ENCODE measurements at places on chromosomes 11 and 22. TPM values are rescaled to one million over a fixed set of nuclear protein-coding genes. Genes with fewer than 3 reads are reported as not detected.

GRCh38 chr11:67648140-67648795 lies 2.3 kb downstream of the ACY3 start:
- no peak for DNase-seq

GRCh38 chr11:33867996-33868646 lies 23.8 kb downstream of the LMO2 start:
- no peak for DNase-seq

DNA sequence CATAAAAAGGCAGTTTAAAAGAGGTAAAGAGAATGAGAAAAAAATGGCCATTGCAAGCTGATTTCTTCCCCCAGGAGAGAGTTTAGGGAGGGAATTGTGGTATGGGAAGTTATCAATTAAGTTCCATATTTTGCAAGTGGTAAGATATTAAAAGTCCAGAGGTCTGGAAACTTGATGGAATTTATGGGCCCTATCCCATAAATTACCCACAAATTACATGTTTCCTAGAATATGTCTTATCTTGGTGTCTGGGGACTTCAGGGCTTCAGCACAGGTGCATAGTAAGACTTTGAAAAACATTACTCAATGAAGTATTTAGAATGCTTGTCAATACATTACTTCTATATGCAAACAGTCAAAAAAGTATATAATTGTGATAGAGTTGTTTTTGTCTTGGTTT lies 614.9 kb upstream of the LRRC4C start:
- DNase-seq = no peak

DNA sequence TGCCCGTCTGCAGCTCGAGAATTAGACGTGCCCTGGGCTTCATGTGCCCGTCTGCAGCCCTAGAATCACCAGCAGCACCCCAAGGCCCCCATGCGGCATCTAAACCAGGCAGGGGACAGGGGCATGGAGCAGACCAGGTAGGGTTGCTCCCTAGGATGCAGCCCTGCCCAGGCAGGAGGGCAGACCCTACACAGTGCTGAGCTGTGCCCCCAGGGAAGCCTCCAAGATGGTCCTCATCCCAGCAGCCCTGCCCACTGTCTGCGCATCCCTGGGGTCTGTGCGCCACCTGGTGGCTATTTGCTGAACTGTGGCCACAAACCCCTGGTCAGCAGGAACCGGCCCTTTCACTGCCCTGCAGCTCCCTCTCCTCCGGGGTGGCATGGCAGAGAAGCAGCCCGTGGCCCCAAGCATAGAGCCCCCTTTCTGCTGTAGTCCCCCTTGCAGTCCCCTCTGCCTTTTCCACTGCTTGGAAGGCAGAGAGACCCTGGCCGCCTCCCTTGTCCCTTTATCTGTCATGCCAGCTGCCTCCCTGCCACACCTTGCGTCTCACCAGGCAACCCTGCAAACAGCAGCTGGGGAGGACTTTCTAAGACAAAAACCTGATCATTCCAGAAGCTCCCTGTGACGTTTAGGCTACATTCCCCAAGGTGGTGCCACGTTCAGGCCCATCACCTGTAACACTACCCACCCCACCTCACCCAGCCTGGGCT lies 86.6 kb downstream of the KCNQ1 start:
- DNase-seq = no peak

- DNase-seq = no peak
These were observed 43.8 kb upstream of the KCNQ1OT1 start for GRCh38 chr11:2743427-2744110.

DNA sequence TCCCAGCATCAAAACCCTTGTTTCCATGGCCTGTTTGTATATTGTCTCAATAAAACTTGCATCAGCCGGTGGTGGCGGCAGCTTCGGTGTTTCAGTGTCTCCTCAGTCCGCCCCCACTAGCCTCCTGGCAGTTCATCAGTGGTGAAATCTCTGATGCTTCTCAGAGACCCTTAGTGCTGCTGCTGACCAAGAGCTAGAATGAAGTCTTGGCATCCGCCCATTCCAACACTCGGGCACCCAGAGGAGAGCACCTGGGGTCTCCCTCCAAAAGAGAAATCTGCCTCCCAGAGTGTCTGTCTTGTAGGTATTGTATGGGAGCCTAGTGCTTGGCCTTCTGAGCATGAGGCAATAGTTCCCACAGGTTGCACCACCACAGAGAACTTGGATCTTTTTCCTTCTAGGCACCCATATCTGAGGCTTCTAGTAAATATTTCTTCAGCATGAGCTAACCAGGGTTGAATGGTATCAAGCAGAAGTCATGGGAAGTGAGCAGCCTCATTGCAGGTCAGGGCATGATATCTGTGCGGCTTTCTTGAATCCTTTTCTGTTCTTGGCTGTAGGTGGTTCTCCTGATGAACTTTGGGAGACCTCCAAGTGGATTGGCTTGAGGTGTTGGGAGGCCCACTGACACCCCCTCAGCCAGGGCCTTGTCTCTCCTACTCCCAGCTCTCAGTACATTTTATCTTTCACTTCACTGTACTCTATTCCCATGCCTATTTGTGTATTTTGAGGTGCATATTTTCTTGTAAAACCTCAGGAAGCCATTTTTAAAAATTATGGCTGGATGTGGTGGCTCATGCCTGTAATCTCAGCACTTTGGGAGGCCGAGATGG lies 13.2 kb upstream of the AIFM3 start:
- no peak for DNase-seq

DNA sequence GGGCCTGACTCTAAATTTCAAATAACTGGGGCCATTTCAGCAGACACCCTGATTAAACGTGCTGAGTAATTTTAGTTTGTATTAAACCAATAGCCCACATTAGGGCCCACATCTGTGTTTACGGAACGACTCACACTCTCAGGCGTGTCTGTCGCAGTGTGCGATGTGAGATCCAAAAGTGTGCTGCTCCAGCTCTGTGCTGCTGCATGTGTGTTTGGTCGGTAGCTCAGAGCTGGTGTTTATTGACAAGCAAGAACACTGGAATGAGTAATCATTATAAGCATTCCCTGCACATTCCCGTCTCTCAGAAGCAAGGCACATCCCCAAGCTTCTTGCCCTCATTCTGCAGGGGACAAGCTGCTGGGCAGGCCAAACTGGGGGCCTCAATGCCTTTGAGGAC lies 7.8 kb downstream of the OPCML start:
- DNase-seq = no peak

DNA sequence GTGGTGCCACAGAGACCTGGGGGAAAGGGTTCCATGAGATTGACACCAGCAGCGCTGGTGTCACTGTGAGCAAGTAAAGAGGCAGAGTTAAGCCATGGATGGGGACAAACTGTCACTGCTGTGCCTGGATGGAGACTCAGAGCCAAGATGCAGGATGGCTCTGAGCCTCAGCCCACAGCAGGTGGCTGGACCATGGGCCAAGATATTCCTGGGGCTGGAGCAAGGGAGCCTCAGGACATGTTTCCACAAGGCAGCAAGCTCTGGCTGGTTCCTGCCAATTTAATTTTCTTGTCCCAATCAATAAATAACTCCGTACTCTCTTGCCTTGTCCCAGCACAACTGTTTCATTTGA lies 23.0 kb downstream of the MYO18B start:
- no peak for DNase-seq

DNA sequence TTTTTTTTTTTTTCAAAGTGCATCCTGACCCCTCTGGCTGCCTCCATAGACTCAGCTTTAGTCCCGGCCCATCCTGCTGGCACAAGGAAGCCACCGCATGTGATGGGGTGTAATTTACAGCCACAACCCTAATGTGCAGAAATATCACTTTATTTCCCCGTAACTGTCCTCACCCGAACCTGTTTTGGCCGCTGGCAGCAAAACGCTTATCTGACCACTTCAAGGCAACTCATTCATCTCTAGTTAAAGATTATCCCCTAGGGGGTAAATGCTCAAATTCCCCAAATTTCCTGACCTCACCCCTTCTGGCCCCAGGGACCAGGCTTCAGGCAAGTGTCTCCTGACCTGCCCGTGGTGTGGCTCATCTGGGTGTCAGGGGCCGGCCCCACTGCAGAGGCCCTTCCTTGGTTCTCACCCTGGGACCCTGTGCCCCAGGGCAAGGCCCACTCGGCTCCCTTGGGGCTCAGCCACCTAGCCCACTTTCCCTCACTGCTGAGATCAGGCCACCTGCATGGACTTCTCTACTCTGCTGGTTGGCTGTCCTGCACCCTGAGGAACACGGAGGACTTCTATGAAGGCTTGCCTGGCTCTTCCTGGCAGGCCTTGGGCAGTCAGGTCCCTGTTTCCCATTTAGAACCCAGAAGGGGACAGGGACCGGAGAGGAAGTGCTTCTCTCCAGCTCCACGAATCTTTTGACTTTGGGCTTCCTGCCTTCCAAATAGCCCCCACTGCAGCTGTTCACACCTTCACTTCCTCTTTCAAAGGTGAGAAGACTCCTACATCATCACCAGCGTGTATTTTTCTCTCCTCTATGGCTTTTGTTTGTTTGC lies 53.3 kb downstream of the WNT11 start:
- no peak for DNase-seq

DNA sequence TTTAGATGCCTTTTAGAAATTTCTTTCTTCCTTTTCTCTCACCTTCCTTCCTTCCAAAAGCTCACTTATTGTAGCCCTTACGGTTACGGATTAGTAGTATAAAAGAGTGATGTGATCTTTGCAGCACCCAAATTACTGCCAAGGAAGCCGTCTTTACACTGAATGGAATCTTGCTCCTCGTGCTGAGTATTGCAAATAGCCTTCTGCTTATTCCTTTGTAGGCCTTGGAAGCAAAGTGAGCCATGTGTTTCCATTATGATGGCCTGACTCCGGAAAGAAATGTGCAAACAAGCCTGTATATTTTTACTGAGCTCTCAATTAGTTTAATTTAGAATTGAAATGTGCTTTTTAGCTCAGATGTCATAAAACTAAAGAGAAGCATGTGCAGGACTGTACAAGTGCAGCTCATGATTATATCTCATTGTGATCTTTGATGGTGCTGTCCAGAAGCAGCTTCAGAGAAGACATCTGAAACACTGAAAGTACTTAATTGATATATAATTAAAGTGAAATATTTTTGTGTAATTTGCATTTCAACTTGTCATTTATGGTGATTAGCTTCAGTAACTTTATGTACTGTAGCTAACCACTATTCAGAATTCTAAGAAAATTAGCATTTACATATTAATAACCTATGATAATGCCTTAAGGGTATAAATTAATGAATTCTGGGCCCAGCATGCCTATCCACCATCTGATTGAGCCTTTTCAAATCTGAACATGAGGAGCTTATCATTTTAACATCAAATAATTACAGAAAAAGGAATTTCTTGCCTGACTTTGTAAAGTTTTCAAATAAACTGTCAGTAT lies 129.3 kb downstream of the GRIA4 start:
- DNase-seq = no peak

- no peak for DNase-seq
These were observed 3.7 kb downstream of the FAM180B start for GRCh38 chr11:47589977-47590861.

The AHNAK gene
- total RNA-seq = 554 TPM

The FAM180B gene
- total RNA-seq = 0.32 TPM
